ENCODE measurements at places on chromosomes 16 and 17.

DNA sequence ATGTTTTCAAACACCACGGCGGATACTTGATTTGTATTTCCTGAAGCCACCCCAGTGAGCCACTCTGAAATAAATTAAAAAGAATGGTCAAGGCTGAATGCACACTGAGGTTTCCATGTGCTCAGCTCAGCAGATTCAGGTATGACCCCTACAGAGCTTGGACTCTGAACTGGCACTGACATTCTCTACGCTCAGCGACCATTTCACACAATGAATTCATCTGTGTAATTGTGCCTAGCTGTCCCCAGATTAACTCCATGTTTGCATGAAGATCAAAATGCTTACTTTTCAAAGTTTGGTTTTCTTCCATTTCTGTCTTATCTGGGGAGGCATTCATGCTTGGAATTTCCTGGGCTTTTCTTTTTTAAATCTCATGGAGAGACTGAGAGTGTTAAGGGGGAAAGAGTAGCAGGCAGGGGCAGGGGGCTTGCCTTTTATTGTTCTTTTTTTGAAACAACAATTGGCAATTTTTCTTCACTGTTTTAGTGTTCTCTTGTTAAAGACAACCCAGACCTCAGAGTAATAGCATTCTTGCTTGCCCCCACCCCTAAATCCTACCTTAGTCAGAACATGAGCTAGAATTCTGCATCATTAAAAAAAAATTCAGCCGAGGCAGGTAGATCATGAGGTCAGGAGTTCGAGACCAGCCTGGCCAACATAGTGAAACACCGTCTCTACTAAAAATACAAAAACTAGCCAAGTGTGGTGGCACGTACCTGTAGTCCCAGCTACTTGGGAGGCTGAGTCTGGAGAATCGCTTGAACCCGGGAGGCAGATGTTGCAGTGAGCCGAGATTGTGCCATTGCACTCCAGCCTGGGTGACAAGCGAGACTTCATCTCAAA, 85.5 kb upstream of the HNF1B start:
- DNase-seq: no peak

- DNase-seq: peak; percentile 39
Observed at GRCh38 chr16:89981414-89981813, 32.9 kb downstream of the DEF8 start.

DNA sequence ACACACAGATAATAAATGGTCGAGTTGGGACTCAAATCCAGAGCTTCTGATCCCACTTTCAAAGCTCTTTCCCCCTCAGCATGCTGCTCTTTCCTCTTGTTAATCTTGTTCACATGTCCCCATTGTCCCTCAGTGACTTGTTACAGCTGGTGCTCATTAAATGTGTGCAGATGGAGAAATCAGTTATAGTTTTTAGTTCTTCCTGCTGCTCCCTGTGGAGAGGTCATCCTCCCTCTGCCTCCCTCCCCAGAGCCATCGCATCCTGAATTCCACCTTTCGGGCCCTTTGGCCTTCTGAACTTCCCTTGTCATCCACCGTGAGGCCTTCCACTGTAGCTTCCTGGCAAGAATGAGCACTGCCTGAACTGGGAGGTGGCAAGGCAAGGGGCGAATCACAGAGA, 179.6 kb downstream of the WSCD1 start:
- no peak for DNase-seq

GRCh38 chr16:80263848-80264694, 276.7 kb upstream of the DYNLRB2 start:
- DNase-seq: no peak

DNA sequence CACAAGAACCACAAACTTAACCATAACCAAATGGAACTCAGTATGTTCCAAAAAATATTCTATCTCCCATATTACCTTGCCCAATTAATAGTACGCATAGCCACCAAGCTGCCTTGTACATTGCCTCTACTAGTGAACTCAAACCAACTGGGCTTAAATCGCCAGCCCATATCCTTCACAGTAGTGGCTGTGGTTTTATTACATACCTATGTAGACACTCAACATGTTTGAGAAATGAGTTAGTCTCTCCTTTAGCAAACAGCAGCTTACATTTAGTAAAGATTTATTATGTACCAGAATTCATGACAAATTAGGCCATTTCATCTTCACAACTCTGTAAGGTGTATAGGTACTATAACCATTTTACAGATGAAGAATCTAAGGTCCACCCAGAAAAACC, 41.4 kb downstream of the GRB2 start:
- DNase-seq: no peak

DNA sequence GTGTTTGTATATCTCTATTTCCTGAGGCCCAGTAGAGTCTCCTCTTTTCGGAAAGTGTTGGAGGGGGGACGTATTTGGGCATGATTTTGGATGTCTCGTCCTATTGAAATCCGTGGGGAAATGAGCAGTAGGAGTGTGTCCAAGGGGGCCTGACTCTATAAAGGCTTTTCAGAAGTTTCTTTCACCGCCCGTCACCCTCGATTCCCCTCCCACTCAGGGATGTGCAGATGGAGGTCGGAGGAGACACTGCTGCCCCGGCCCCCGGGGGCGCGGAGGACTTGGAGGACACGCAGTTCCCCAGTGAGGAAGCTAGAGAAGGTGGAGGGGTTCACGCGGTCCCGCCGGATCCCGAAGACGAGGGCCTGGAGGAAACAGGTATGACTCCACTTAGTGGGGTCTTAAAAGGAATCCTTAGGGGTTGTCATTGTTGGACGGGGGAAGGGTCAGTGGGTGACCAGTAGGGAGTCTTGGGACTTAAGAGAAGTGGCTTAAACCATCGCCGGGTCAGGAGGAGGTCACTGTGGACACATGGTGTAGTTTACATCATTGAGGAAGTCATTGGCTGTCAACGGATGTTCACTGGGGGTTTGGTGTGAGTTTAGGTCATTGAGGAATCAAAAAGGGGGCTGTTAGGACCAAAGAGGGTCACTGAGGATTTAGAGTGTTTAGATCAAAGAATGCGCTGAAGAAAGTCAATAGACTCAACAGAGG, 424 bp downstream of the MON1B start:
- DNase-seq: no peak

GRCh38 chr16:17323171-17323570, 147.6 kb downstream of the XYLT1 start:
- DNase-seq: no peak

- peak; percentile 68 for DNase-seq
Observed at GRCh38 chr17:75856062-75856756, 1.1 kb upstream of the WBP2 start.

GRCh38 chr17:75637551-75637950, 4.3 kb downstream of the SMIM5 start:
- no peak for DNase-seq

DNA sequence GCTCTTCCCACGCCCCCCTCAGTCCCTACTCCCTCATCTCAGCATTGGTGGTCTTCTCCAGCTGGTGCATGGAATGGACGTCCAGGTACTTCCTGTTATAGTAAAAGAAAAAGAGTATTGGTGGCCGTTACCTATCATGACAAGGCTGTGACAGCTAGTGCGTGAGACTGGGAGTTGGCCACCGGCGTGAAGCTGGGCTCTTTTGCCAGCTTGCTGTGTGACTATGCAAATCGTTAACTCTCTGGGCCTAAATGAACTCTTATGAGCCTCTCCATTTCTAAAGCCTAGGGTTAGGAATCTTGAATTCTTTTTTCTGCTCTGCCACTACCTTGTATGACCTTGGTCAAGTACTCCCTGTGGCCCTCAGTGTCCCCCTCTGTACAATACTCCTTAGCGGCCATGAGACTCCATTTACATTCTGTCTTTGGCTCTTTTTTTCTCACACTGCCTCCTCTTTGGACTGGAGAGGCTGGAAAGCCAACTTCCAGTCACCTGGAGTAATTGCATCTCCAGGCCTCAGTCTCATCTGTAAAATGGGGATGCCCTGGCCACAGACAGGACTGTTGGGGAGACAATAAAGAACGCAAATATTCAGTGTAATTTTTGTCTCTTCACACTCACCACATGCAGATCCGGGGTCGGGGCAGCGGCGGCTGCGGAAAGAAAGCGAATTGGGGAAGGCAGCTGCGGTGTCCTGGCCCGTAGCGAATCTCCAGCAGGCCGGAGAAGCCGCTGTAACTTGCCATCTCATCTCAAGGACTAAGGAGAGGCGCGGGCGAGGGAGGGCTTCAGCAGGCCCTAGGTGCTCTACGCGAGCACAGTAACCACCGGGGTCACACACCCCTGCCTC, 1.1 kb downstream of the CFAP119 start:
- no peak for DNase-seq

DNA sequence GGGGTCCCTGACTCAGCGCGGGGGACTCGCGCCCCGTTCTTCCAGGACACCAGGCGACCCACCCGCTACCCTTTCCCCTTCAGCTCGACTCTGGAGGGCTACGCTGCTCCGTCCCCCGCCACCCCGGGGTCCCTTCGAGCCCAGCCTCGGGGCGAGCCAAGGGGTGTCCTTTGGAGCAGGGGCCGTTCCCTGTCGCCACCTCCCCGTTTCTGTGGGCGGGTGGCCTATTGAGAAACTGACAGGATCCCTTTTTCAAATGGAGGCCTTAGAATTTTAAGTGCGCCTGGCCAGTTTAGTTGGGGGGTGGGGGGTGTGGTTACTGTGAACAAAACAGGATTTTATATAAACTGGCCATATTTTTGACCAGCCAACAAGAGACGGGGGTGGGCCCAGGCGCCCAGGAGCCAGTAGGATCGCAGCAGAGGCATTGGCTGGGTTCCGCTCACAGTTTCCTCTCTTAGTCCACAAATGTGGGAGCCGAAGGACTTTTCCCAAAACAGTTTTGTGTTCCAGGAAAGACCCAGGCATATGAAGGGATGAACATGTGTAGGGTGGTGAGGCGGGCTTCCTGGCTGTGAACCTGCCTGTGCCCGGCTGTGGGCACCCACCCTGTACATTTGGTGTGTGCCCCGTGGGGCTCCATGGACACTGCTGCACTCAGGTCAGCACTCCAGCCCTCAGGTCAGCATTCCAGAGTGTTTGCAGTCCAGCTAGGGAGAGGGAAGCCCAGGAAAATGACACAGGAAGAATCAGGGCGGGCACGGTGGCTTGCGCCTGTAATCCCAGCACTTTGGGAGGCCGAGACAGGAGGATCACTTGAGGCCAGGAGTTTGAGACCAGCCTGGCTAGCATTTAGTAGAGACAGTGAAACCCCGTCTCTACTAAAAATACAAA, 722 bp upstream of the TIMP2 start:
- no peak for DNase-seq

DNA sequence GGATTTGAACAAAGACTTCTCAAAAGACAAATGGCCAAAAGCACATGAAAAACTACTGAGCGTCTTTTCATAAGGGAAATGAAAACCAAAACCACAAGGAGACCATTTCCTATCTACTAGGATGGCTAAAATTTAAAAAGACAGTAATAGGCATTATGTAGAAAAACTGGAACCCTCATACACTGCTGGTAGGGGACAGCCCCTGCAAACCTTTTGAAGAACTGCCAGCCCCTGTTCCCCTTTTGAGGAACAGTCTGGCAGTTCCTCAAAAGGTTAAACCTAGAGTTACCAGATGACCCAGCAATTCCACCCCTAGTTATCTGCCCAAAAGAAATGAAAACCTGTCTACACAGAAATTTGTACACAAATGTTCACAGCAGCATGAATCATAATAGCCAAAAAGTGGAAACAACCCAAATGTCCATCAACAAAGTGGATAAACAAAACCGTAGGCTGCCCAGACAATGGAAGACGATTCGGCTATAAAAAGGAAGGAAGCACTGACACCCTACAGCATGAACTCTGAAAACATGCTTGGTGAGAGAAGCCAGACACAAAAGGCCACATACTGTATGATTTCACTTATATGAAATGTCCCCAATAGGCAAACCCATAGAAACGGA, 22.9 kb downstream of the CDIP1 start:
- DNase-seq: no peak

DNA sequence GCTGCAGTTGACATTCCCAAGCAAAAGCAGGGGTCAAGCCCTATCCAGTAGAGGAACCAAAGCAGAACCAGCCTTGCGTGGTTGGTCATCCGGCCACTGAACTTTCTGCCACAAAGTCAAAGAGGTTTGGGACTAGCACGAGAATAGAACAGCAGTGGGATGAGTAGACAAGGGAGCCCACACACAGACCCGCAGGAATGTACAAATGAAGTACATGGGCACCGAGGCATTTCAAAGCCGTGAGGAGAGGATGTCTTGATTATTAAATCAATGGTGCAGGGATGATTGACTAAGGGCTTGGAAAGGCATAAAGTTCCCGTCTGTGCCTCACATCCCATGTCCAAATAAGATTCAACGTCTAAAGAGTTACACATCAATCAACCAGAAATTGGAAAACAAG, 81.8 kb upstream of the TBC1D3K start:
- no peak for DNase-seq

- peak; percentile 79 for DNase-seq
Observed at GRCh38 chr17:67441052-67441895, 64.2 kb downstream of the PITPNC1 start.

DNA sequence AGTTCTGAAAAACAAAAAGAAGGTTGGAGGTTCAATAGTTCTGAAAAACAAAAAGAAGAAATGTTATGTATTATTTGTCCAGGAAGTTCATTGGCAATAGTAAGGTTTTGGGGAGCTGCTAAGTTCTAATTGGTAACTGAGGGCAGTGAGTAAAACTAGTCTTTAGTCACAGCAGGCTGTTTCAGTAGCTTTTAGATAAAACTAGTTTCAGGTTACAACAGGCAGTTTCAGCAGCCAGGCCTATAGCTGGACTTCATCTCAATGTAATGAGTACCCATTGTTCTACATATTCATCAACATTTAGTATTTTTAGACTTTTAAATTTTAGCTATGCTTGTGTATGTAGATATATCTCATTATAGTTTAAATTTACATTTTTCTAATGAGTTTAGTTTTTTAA, 639.3 kb downstream of the TOX3 start:
- no peak for DNase-seq

GRCh38 chr17:1351275-1351674, 48.7 kb downstream of the YWHAE start:
- DNase-seq: no peak

DNA sequence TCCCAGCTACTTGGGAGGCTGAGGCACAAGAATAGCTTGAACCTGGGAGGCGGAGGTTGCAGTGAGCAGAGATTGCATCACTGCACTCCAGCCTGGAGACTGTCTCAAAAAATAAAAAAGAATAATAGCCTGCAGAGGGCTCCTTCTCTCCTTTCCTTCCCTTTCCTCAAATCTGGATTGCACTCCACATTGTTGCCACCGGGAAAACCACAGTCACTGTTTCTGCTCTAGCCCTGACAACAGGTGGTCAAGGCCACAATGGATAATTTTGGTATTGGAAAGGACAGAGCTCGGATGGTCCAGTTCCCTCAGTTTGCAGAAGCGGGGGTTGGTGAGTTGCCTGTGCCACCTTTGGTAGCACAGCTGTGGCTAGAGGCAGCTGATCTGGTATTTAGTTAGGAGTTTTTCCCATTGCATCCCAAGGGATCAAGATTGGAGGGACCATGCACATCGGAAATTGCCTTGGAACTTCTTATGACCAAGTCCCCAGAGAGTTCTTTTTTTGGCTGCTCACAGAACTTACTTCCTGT, 44.7 kb upstream of the PRSS54 start:
- no peak for DNase-seq

- DNase-seq: no peak
Observed at GRCh38 chr17:49723423-49723822, 15.7 kb upstream of the SLC35B1 start.

GRCh38 chr17:14118951-14119350, 49.6 kb downstream of the COX10 start:
- DNase-seq: no peak

Measured in activated T-cell treated with anti-CD3 and anti-CD28 coated beads, Interleukin-2, amount 50 U/mL, for 48 hours (primary cell).